Stimulated activated CD4-positive, alpha-beta T cell treated with anti-CD3 and anti-CD28 coated beads, TNF-alpha, amount 100 ng/mL, for 1 hour (primary cell): ENCODE measurements at places on chromosomes 11 and 22.

- no peak for DNase-seq
Measured at GRCh38 chr11:30420233-30420787, 97.4 kb downstream of the ARL14EP start.

DNA sequence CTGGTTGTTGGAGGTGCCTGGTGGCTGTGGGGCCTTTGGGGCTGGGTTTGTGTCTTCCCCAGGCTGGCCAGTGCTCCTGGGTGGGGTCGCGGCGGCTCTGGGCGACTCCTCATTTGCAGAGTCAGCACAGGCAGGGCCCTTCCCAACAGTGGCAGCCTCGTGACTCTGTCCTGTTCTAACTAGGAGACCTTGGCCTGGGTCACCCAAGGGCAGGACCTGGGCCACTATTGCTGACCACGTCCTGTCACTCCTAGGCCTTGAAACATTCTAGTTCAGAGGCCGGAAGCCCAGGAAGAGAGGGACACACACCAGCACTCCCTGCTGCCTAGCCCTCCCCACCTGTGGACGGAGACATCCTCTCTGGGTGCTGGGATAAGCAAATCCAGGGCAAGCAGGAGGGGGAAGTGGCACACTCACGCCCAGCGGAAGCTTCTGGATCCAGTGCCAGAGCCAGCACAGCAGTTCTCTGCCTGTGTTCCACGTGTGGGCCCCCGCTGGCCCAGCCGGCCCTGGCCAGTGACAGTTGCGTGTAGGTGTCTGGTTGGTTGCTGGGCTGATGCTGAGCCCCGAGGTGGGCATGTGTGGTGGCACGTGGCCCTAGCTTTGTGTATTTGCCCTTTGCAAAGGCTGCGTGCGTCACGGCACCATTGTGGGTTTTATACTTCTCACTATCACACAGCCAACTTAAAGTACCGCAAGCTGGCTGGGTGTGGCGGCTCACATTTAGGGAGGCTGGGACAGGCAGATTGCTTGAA is 4.3 kb upstream of the CHID1 start:
- no peak for DNase-seq

- DNase-seq, result no peak
Measured at GRCh38 chr22:32444068-32444467, 20.2 kb downstream of the BPIFC start.

DNA sequence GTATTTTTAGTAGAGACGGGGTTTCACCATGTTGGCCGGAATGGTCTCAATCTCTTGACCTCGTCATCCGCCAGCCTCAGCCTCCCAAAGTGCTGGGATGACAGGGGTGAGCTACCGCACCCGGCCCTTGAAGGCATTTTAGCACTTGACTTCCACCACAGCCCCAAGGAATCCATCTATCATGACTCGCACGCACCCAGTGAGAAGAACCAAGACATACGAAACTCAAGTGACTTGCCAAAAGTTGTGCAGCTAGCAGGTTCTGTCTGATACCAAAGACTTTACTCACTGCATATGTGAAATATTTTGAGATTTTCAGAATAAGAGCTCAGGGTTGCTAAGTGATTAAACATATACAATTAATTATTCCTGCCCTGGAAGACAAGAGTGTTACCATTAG is 21.0 kb downstream of the FLI1 start:
- no peak for DNase-seq

GRCh38 chr22:36056980-36057379 is 28.4 kb upstream of the RBFOX2 start:
- no peak for DNase-seq

GRCh38 chr22:33895444-33895843 is 24.8 kb downstream of the LARGE1 start:
- no peak for DNase-seq

GRCh38 chr11:15911377-15912044 is 444.8 kb downstream of the SOX6 start:
- no peak for DNase-seq

GRCh38 chr11:45737056-45737455 is 67.9 kb upstream of the SLC35C1 start:
- DNase-seq, result no peak

- no peak for DNase-seq
Measured at GRCh38 chr11:123139206-123139605, 55.8 kb downstream of the CLMP start.

DNA sequence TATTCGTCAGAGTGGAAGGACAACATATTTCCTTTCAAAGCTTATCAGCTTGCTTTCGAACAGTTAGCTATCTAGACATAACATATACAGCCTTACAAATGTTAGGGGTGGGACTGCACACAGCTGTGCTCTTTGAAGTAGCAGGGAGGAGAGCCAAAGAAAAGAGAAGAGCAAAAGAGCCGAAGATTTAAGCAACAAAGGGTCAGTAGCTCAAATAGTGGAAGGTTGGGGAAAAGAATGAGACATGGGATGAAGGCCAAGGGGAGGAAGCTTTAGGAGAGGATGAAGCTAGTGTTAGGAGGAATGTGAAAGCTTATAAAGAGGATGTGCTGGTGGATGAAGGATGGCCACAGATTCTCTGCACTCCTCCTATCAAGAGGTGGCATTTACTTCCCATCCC is 31.8 kb upstream of the IGSF22 start:
- no peak for DNase-seq

DNA sequence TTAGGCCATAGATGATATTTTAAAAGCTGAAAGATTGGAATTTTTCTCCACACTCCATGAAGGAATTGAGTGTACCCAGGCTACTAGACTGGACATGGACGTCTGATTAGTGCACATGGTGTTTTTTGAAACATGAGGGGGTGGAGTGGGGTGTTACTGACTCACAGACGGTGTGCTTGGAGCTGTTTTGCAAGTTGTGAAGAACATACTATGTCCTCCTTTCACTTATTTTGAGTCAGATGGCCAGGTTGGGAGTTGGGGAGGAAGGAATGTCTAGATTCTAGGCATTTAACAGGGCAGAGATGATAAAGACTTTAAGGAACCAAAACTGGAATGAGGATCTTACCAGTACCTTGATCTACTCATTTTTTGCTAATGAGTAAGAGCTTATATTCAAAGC is 158.1 kb upstream of the MTNR1B start:
- no peak for DNase-seq

DNA sequence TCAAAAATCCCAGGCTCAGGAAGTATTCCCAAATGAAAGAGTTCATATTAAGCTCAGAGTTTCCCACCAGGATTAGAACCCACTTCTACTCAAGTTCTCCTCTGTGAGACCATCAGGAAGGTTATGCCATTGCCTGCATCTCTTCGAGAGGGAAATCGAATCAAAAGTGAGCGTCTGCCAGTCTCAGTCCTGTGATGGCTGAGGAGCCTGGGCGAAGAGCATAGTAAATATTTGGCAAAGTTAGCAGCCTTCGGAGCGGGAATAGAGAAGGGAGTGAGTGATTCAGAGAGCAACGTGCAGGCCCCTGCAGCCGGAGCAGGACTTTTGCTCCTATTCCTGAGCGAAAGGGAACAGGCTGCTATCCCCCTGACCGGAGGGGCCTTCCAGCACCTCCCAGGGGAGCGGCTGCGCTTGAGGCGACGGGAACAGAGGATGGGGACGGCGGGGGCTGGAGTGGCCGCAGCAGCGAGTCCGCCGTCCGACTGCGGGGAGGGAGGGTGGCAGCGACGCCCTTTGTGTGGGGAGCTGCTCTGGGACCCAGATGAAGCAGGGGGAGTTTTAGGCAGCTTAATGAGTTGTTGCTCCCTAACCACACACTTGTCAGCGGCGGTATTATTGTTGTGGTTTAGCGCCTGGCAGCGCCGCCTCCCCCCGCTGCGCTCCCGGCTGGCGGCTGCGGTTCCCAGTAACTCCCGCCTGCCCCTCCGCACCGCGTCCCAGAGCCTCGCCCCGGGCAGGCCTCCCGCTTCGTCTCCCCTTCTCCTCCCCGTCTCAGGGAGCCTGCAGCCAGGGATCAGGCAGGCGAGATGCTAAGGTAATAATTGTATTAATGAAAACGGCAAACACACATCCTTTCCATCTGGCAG is 21.7 kb upstream of the NRGN start:
- no peak for DNase-seq

- DNase-seq, result no peak
Measured at GRCh38 chr11:35930466-35930865, 13.4 kb upstream of the LDLRAD3 start.

DNA sequence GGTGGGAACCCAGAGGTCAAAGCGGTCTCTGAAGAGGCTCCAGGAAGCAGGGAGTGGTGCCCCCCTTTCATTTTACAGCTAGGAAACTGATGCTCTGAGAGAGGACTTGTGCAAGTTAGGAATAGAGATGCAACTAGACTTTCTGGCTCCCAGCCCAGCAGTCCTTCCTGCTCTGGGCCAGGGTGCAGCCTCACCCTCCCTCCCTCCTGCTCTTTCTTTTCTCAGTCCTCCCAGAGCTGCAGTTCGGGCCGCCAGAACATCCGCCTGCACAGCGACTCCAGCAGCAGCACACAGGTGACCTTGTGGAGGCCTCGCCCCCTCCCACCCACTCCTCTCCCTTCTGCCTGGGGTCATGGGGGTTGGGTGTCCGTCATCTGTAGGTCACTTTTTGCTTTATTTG is 51.5 kb downstream of the LHFPL7 start:
- DNase-seq, result no peak

DNA sequence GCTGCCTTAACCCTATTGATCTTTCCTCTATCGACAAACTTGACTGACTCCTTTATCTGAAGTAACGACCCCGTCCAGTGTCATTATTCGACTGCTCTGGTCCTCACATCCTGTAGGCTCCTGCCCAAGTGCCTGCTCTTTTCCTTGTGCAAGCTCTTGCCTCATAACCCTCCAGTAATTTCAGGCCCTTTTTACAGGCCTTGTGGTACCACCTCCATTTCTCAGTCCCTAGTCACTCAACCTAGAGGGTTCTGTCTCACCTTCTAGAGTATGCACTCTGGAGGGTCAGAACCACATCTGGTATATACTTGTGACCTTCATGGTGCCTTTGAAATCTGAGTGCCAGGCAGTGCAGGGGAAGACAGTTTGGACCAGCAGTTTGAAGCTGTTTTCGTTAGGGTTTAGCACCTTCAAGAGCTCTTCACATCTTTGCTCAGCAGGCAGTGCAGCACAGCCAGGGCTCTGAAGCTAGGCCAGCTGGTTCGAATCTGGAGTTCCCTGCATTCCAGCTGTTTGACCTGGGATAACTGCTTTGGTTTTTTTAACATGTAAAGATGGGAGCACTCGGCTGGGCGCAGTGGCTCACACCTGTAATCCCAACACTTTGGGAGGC is 11.2 kb downstream of the SNRPD3 start:
- no peak for DNase-seq

DNA sequence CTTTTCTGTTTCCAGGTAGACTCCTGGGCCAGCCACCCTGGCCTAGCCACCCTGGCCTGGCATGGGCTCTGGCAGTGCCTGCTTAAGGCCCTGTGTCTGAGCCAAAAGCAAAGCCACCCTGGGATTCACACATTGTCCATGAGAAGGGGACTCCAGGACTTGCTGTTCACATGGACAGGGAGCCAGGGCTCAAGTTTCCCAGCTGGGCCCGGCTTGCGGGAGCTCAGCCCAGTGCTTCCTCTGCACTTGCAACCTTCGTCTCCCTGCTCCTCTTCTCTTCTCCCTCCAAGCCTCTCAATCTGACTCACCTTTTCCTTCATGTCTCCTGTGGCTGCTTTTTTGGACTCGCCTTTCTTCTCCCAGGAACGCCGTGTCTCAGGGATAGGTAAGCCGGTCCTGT is 130.3 kb downstream of the MICAL2 start:
- no peak for DNase-seq

- DNase-seq, result no peak
Measured at GRCh38 chr11:130411223-130411622, 17.2 kb downstream of the ADAMTS8 start.

- no peak for DNase-seq
Measured at GRCh38 chr11:18696638-18697225, 1.8 kb upstream of the TMEM86A start.

DNA sequence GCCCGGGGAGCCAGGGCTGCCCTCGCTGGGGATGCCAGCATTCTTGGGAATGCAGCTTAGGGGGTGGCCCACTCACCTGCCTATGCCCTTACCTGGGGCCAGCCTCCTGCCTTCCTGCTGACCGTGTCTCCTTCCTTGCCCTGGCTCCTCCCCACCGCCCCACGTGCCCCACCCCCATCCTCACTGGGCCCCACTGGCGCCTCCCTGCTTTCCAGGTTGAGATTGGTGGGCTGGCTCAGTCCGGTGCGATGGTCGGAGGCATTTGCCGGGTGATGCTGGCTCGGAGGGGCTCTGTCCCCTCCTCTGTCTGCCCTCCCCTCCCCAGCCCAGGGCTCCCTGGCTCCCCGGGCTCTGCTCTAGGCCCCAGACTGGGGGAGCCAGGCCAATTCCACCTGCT is 34.1 kb upstream of the GRAMD4 start:
- DNase-seq, result no peak
